Activated B cell treated with CpG ODN at 0.5 μM for 24 hours (primary cell): ENCODE measurements at places on chromosomes 5 and 9. TPM values are rescaled to one million over a fixed set of nuclear protein-coding genes. Genes with fewer than 3 reads are reported as not detected.

- DNase-seq = no peak
Measured at GRCh38 chr9:113636165-113636564, 172.6 kb downstream of the RGS3 start.

DNA sequence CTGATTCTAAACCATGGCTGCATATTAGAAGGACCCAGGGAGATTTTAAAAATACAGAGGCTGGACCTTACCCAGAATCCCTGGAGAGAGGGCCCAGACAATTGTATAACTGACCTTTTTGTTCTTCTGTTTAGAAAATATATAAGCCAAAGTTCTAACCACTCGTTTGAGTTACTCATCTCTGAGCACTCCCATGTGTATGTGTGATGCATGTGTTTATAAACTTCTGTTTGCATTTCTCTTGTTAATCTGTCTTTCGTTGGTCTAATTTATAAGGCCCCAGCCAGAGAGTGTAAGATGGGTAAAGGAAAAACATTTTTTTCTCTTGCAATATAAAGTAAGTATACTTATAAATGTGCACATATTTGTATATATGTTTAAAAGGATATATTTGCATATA lies 443.9 kb downstream of the ZNF608 start:
- no peak for DNase-seq

DNA sequence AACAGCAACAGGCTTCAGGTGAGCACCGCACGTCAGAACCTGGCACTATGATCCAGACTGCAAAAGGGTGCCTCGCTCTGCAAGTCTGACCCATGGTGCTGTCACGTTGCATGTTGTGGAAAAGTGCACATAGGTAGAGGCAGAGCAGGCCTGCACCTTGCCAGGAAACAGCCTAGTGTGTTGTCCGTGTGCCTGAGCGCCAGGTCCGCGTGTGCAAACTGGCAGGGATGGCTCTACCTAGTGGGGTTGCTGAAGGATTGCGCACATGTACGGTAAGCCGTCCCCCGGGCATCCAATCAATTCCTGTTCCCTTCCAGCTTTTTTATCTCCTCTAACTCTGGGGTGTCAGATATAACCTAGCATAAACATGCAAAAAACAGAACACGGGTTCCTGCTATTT lies 219.5 kb downstream of the NXNL2 start:
- no peak for DNase-seq

DNA sequence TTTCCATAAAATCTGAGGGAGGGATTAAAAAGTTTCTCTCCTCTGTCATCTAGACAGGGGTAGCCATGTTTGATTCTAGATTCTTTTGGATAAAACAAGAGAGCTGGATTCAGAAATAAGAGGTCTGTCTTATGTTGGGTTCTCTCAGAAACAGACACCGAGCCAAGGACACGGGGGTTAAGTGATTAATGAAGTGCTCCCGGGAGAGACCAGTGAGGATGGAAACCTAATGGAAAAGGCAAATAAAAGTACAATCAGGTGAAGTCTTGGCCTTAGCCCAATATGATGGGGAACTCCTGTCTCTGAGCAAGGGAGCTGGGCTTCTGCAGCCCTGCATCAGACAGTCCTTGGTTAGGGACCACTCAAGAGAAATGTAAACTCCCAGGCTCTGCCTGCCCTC lies 308.8 kb upstream of the PANK3 start:
- DNase-seq = no peak

Gene FST
- total RNA-seq = not detected in 2 replicates

Gene UGCG
- total RNA-seq = 103 and 111 TPM in 2 replicates
